ENCODE measurements at places on chromosomes 6 and 20.

- DNase-seq: peak; percentile 1
Observed at GRCh38 chr6:122610690-122611455, 668 bp downstream of the PKIB start.

- DNase-seq: no peak
Observed at GRCh38 chr6:157012355-157012754, 235.2 kb downstream of the ARID1B start.

- no peak for DNase-seq
Observed at GRCh38 chr20:19767070-19767469, 9.0 kb downstream of the RIN2 start.

- DNase-seq: peak; percentile 78
Observed at GRCh38 chr6:11317885-11318771, 85.7 kb upstream of the NEDD9 start.

- no peak for DNase-seq
Observed at GRCh38 chr20:49694450-49695071, 19.1 kb downstream of the B4GALT5 start.

DNA sequence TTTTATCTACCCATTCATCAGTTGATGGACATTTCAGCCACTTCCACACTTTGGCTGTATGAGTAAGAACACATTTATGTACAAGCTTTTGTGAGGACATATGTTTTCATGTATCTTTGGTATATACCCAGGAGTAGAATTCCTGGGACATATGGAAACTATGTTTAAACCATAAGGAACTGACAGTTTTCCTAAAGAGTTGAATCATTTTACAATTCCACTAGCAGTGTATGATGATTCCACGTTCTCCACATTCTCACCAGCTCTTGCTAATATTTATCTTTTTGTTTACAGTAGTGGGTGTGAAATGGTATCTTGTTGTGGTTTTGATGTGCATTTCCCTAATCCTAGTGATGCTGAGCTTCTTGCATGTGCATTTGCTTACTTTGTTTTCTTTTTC lies 338.1 kb downstream of the PLCB1 start:
- DNase-seq: no peak

DNA sequence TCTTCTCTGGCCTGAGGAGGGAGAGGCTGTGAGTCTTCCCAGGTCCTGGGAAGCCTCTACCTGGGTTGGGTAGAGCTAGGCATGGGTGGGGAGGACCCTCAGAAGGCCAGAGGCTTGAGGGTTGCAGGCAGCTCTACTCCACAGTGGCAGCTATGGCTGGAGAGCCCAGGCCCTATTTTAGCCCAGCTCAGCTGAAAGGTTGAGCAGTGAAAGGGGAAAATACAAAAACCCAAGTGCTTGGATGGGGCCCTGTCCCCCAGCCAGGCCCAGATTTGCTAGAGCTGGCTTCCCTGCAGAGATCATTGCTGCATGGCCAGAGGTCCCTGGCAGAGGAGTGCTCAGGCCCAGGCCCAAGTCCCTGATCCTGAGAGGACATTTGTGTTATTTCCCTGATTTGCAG lies 45.7 kb downstream of the SUN5 start:
- DNase-seq: no peak

GRCh38 chr20:40815156-40816038 lies 126.4 kb upstream of the MAFB start:
- DNase-seq: no peak

DNA sequence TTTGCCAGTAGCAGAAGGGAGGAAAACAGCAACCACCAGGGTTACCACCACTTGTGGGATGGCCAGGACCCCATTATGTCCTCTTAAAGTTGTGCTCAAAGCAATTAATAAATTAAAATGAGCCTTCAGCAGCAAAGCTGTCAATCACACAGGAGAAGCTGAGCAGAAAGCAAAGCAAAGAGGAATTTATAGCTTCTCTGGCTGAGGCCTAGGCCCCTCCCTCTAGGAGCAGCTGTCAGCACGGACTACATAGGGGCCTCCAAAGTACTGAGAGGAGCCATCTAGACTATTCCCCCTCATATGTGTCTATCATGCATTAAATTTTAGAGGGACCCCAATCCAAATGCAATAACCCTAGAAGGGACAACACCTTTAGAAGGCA lies 6.4 kb downstream of the CCND3 start:
- DNase-seq: no peak

GRCh38 chr20:14488756-14489479 lies 151.5 kb upstream of the FLRT3 start:
- DNase-seq: no peak

DNA sequence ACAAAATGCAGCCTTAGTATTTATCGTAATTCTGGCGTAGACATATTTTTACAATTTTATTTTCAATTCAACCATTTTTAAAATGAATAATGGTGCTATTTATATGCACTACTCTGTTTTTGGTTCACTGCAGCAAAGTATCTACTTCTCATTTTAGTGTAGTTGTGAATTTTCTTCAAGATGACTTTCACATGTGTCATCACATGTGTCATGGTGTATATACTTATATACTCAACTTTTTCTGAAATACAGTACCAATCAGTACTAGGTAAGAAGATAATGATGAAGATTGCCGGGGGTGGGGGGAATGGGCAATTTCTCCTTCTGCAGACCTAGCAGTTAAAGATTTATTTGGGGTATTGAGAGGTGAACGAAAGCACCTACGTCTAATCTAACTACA lies 634.5 kb downstream of the PHF3 start:
- DNase-seq: no peak

DNA sequence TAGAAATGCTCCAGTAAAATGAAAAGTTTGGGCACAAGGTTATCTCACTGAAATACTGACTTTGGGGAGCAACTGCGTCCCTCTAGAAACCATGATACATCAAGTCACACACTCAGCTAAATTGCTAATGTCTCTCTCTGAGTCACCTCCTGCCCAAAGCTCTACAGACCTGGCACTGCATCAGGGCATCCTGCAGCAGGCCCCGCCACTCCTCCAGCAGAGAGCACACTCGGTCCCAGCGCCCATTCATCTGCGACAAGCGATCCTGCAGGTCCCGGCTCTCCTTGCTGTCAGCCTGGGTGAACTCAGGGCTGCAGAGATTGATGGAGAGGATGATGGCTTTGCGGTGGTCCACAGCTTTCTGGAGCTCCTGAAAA lies 329.0 kb downstream of the ESR1 start:
- DNase-seq: no peak

DNA sequence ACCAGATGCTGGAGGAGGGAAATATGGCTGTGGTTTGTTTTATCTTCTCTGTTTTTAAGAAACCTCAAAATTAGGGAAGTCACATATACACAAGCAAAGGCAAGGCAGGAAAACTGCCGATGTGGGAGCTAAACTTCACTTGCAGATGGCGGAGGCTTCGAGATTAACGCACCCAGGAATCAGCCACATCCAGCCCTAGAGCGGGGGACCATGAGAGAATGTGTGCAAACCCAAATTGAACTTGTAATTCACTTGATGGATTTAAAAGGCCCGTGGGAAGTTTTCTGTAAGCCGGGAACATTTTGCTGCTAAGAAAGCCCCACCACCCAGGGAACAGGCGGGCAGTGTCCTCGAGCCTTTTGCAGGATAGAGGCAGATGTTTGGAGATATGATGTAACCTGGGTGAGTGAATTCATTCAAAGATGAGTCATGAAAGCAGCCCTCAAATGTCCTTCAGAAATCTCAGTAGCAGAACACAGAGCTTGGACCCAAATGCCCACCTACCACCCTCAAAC lies 39.9 kb downstream of the PREX1 start:
- DNase-seq: no peak

GRCh38 chr20:46371656-46372055 lies 34.8 kb downstream of the ELMO2 start:
- no peak for DNase-seq

DNA sequence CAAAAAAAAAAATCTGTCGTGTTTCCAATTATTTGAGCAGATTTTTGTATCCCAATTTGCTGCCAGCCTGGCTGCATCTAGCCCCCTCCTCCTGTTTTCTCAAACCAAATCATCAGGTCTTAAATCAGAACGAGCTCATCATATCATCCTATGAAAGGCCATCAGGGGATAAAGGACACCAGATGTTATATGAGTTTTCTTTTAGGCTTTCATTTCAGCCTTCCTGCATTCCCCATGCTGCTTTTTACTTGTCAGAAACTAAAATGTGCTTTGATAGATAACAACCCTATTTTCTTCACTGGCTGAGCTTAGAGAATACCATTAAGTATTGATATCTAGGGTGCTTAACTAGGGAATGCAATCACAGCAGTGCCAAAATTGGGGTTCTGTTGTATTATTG lies 968.4 kb upstream of the SLC35B3 start:
- DNase-seq: no peak

DNA sequence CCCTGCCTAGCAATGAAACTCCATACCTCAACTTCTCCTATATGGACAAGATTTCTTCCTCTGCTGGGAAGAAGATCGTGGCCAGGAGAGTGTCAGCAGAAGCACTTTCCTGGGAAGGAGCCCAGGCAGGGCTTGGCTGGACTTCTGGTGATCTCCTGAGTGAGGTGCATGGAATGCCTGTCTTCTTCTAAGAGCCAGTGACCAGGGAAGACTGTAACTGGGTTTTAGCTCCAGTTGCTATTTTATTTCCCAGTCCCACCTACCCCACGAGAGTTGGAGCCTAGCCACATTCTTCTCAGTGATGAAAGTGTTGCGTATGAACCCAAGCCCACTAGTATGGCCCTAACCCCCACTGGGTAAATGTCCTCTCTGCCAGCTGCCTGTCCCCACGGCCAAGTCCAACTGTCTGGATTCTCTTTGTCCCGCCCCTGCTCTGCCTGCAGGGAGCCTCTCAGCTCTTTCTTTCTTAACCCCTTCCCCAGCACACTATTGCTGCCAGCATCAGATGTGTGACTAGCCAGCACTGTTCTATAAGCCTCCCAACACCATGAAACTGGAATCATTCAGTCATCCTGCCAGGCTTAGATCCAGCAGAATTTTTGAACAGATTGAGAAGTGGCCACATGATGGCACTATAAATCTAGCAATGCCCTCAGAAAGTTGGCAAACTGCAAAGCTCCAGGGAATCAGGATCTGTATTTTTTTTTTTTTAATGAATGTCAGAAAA lies 69.8 kb upstream of the FAM184A start:
- peak; percentile 14 for DNase-seq

All from CD4-positive, alpha-beta T cell treated with Interleukin-12 subunit alpha and Interleukin-12 subunit beta, for 1 hour (primary cell).